ENCODE measurements at places on chromosomes 1 and 21. TPM values are rescaled to one million over a fixed set of nuclear protein-coding genes. Genes with fewer than 3 reads are reported as not detected.
A peak's percentile ranks its signal among the peaks of the same experiment; 100 is the strongest.

DNA sequence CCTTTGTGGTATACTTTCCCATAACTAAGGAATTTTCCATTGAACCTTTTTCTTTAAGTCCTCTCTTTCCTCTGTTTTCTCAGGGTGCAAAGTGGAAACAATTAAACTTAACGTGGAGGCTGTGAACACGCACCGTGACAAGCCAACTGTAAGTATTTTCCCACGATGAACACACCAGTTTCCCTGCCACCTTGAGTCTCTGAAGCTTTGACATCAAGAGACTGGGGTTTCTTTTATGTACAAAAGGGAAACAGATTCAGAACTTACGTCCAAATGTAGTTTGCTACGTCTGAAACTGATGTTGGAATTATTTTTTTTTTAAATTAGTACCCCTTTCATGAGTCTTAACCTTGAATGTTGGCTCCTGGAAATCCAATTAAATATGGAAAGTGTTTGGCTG, 17.2 kb upstream of the C4BPB start:
- H3K4me1 ChIP-seq: no peaks in the 10 kb centered on the region
- H3K4me3 ChIP-seq: no peak overlapping the region
- no peaks in the 10 kb centered on the region for H3K27me3 ChIP-seq
- H3K36me3 ChIP-seq: peaks cover 7% of the 10 kb centered on the region
- H3K27ac ChIP-seq: no peak overlapping the region

DNA sequence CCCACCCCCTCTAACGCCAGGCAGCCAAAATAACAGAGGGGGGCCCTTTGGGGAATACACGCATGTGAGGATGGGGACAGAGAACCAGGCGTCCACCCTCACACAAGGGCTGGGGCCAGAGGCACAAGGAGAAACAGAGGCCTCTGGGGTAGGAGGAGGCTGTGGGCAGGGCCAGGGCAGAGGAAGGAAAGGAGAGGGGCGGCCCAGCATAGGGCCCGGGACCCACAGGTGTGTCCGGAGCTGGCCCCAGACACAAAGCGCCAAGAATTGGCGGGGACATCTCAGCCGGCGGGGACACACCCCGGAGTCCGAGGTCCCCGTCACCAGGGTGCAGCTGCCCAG, 6.7 kb downstream of the PLEKHG5 start:
- peaks cover 4% of the 10 kb centered on the region for H3K27me3 ChIP-seq
- no peak for DNase-seq
- peak overlapping the region; percentile 61 for H3K4me3 ChIP-seq

AIM2 gene
- 0.38 TPM for total RNA-seq

- no peak for DNase-seq
- no peaks in the 10 kb centered on the region for H3K27me3 ChIP-seq
- H3K4me1 ChIP-seq: no peaks in the 10 kb centered on the region
- no peaks in the 10 kb centered on the region for H3K36me3 ChIP-seq
These were observed 11.5 kb upstream of the CXADR start for GRCh38 chr21:17501107-17502006.

GRCh38 chr1:198259333-198260074, 102.7 kb downstream of the NEK7 start:
- H3K27ac ChIP-seq: no peak overlapping the region
- no peak for DNase-seq
- peaks cover 13% of the 10 kb centered on the region for H3K4me1 ChIP-seq
- no peaks in the 10 kb centered on the region for H3K27me3 ChIP-seq
- H3K36me3 ChIP-seq: no peaks in the 10 kb centered on the region
- no peak overlapping the region for H3K4me3 ChIP-seq

GRCh38 chr21:38838598-38839327, 33.0 kb downstream of the ETS2 start:
- H3K4me1 ChIP-seq: peaks cover 12% of the 10 kb centered on the region
- H3K4me3 ChIP-seq: no peak overlapping the region
- no peaks in the 10 kb centered on the region for H3K27me3 ChIP-seq

- no peak overlapping the region for H3K4me3 ChIP-seq
- H3K27ac ChIP-seq: peak overlapping the region; percentile 69
- H3K27me3 ChIP-seq: no peaks in the 10 kb centered on the region
- H3K36me3 ChIP-seq: peaks cover 23% of the 10 kb centered on the region
- peaks cover 20% of the 10 kb centered on the region for H3K4me1 ChIP-seq
- peak; percentile 47 for DNase-seq
These were observed 160.5 kb downstream of the PEX14 start for GRCh38 chr1:10635085-10635896.

DNA sequence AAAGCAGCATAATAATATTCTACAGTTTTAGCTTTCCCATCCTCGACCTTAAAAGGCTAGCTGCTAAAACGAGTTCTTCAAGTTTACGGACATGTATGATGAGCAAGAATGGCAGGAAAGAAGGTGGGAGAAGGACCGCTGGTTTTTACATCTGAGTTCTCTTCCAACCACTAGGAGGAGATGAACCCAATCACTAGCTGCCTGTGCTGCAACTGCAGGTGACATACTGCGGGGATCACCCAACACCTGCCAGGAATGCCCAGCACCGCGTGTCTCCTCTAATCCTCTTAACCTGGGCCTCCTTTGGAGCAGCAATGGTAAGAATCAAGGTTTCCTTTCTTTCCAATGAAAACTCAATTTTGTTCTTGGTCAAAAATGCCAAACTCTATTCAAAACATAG, 23.5 kb downstream of the TOR3A start:
- H3K27ac ChIP-seq: no peak overlapping the region
- H3K36me3 ChIP-seq: peaks cover 23% of the 10 kb centered on the region
- H3K4me1 ChIP-seq: peaks cover 25% of the 10 kb centered on the region
- no peak for DNase-seq
- no peak overlapping the region for H3K4me3 ChIP-seq
- H3K27me3 ChIP-seq: no peaks in the 10 kb centered on the region

OR2AK2 gene
- not detected for total RNA-seq

DNA sequence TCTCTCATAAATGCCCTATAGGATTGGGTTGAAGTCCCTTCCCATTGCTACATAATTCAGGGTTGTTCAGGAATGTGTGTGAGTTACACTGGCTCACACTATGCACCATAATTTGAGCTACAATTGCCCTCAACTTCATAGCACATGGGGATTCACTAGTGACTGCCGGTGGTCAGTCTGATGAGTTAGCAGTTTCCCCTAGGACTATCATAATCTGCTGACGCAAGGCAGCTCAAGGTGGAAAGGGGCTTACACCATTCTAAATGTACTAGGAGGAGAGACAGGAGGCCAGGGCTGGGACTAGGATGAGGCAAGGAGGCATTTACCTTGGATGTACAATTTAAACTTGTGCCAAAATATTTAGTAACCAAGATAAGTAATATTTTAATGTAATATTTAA, 224.7 kb downstream of the GRIK1 start:
- H3K27me3 ChIP-seq: no peaks in the 10 kb centered on the region
- no peak overlapping the region for H3K27ac ChIP-seq
- no peaks in the 10 kb centered on the region for H3K4me1 ChIP-seq
- H3K36me3 ChIP-seq: no peaks in the 10 kb centered on the region
- no peak for DNase-seq

DNA sequence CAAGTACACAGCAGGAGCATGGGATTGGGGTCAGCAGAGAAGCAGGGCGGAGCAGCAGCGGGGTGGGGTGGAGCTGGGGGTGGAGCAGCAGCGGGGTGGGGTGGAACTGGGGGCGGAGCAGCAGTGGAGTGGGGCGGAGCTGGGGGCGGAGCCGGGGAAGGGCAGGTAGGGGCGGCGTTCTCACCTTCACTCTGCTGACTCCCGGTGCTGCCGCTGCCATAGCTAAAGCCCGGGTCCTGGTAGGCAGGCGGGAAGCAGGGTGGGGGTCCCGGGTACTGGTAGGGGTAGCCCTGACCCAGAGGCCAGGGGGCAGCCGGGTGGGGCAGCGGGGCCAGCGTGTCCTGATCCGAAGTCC, 6.7 kb downstream of the TAS1R3 start:
- H3K27me3 ChIP-seq: no peaks in the 10 kb centered on the region
- peaks cover 61% of the 10 kb centered on the region for H3K36me3 ChIP-seq
- no peak overlapping the region for H3K4me3 ChIP-seq
- no peak overlapping the region for H3K27ac ChIP-seq

TNNT2 gene
- 26.6 TPM for total RNA-seq

OR2L2 gene
- not detected for total RNA-seq

PARK7 gene
- total RNA-seq: 423 TPM

GRCh38 chr1:229596925-229597699, 28.8 kb downstream of the TAF5L start:
- peak overlapping the region; percentile 84 for H3K27ac ChIP-seq
- DNase-seq: peak; percentile 76
- H3K4me3 ChIP-seq: peak overlapping the region; percentile 13
- no peaks in the 10 kb centered on the region for H3K27me3 ChIP-seq

All from psoas muscle (tissue), 8 donors.